CD4-positive, alpha-beta T cell treated with Interleukin-1 beta for 1 hour (primary cell): ENCODE measurements at places on chromosomes 4 and X.

DNA sequence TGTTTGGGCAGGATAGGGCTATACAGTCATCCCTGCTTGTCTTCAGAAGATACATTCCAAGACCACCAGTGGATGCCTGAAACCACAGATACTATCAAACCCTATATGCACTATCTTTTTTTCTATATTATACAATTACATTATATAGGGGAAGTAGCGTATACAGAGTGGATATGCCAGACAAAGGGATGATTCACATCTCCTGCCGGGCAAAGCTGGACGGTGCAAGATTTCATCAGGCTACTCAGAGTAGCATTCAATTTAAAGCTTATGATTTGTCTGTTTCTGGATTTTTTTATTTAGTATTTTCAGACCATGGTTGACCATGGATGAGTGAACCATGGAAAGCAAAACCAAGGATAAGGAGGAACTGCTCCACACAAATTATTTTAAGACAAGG is 7.0 kb upstream of the AMTN start:
- DNase-seq = no peak

DNA sequence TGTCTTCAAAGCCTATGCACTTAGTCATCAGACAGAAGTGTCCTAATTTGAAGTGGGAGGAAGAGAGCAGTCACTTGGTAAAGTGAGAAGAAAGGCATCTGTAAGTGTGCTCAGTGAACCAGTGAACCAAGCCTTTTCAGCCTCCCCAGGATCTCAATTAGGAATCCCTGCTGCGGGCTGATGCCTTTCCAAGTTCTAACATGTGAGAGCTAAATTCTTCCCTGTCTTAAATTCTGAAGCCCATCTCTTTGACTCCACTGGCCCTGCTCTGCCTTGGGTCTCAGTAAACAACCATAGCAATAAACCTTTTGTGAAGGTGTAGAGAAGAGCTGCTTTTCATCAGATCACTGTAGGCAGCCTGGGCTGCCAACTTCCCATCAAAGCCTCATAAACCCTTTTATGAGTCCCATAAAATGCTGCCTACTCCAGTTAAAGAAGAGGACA is 701.2 kb upstream of the LCORL start:
- no peak for DNase-seq

DNA sequence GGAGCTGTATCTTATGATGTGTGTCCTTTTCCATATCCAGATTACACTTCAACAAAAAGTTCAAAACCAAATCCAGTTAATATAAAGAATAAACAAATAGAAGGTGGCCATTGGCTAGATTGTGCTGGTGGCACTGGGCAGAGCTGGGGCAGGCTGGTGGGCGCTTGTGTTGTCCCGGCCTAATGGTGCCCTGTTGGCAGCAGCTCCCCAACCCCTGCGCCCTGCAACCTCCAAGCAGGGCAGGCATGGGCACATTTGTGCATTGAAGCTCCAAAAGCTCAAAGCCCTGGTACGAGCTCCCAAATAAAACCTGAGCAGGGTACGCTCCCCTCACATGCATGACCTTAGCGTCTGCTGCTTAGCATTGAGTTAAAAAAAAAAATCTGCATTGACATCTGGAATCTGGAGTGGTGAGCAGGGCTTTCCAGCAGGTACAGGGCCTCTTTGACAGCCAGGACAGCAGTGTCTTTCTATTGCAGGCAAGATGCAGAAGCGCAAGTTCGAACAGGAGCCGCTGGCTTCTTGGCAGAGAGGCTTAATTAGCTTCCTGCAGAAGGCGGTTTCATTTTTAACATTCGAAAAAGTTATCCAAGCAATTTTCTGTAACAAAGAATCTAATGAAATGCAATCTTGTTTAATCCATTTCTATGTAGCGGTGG is 25.9 kb upstream of the NYX start:
- no peak for DNase-seq

GRCh38 chr4:158314756-158315487 is 104.6 kb downstream of the TMEM144 start:
- no peak for DNase-seq

DNA sequence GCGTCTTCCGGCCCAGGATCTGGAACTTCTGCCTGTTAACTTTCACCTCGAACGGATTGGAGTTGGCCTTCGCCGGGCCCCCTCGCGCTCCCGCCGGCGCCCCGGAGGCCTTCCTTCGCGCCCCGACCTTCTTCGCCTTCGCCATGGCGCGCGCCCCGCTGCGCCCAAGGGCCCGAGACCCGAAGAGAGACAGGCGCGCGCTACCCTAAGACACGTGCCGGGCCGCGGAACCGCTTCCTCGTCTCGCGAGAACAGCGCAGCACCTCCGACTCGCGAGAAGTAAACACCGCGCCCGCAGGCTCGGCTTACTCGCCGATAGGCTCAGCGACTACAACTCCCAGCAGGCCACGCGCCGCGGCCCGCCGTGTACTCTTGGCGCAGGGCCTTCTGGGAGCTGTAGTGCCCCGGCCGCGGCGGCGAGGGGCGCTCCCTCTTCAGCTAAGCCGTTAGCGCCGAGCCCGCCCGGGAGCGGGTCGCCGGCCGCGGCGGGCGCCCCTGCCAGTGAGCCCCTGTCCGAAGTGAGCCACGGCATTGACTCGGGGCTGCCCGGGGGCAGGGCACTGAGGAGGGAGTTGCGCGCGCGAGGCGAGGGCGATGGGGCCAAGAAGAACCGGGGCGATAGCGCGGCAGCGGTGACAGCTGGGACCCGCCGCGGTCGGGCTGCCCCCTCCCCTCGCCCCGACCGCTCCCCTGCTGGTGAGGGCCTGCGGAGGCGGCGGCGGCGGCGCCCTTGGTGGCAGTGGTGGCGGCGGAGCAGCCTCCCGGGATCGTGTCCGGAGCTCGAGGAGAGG is at the start of the genes GRK4 and NOP14:
TSS of gene GRK4 (plus strand) at position 397 of the 791 bp plus-strand sequence. CDS start 500 bp downstream, outside the sequence.
TSS of gene NOP14 (minus strand) at position 232 of the 791 bp plus-strand sequence. CDS start at position 145, 87 bp downstream.
- DNase-seq = peak; percentile 98

GRCh38 chr4:105433421-105433820 is 40.4 kb downstream of the PPA2 start:
- DNase-seq = no peak

DNA sequence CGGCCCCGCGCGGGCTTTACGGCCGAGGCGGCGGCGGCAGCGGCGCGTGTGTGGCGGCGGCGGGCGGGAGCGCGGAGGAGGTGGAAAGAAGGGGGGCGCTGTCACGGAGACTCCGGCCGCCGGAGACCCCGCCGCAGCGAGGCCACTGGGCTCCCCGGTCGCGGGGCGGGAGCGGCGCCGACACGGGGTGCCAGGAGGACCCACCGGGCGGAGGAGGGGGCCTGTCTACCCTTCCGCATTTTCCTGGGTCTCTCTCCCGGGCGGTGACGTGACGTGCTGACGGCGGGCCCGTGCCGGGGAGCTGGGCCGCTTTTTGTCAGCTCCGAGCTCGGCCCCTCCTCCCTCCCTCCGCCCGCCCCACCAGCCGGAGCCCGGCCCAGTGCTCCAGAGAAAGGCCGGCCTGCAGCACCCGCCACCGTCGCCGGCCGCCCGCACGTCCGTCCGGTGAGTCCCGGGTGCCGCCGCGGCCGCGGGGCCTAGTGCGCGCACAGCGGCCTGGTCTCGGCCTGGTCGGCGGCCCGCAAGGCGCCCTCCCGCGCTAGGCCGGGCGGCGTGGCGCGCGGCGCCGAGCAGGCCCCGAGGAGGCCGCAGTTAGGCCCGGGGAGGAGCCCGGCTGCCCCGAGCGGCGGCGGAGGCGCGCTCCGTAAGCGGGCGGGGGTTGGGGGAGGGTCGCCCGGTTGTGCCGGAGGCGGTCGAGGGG is at the start of gene ZFX:
TSS of gene ZFX (plus strand) at position 379 of the 700 bp plus-strand sequence. CDS start 23,014 bp downstream, outside the sequence.
- DNase-seq = peak; percentile 72
